T-helper 1 cell (primary cell): ENCODE measurements at places on chromosomes 7 and 10.

DNA sequence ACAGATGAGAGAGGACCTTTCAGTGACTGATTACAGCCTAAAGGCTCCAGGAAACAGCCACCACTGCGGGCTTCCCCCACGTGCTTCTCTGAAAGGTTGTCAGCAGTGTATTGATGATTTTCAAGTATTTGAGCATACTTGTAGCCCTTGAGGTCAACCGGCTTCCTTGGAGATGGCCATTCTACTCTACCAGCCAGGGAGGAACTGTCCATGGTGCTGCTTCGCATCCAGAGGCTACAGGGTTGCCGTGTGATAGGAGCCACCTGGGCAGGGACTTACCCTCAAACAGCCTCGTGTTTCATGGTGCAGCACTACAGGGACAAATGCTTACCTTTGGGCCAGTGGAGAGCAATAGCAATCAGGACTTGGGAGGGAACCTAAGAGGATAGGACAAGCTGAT, 179.5 kb downstream of the DPP6 start:
- DNase-seq = no peak

GRCh38 chr10:77448226-77448625, 189.4 kb downstream of the KCNMA1 start:
- no peak for DNase-seq

GRCh38 chr10:92175164-92175563, 115.7 kb downstream of the CPEB3 start:
- no peak for DNase-seq

GRCh38 chr7:71710442-71710841, 578.5 kb downstream of the GALNT17 start:
- DNase-seq = no peak

DNA sequence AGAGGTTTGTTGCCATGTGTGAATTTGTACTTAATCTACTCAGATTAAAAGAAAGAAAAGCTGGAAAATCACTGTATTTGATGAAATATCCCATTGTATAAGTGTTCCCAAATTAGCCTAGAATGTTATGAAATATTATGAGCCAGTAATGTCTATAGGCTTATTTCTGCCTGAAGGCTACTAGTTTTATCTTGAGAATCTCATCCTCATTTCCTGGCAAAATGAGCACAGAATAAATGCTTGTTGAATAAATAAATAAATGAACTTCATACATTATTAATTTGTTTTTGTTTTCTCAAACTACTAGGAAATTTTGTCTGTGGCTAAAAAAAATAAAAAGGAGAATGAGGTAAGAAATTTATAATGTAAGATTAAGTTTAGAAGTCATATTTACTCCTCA, 25.5 kb downstream of the HELLS start:
- no peak for DNase-seq

GRCh38 chr10:97135464-97135863, 50.3 kb downstream of the SLIT1 start:
- no peak for DNase-seq

GRCh38 chr10:117391436-117392205, 16.4 kb upstream of the PDZD8 start:
- DNase-seq = no peak

DNA sequence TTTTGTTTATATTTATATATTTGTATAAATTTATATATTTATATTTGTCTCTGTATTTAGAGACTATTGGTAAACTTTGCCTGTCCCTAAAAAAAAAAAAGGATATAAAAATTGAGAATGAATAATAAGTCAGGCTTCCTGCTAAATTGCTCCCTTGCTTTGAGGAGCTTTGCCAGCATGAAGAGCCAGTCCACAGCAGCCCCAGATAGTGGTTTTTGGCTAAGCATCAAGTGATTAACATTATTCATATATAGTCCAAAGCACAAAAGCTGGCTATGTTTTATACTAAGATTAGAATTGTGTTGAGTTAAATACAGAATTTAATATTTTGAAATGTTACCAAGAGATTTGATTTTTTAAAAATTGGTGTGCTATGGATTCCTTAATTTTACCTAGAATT, 264.9 kb upstream of the FERD3L start:
- DNase-seq = no peak

DNA sequence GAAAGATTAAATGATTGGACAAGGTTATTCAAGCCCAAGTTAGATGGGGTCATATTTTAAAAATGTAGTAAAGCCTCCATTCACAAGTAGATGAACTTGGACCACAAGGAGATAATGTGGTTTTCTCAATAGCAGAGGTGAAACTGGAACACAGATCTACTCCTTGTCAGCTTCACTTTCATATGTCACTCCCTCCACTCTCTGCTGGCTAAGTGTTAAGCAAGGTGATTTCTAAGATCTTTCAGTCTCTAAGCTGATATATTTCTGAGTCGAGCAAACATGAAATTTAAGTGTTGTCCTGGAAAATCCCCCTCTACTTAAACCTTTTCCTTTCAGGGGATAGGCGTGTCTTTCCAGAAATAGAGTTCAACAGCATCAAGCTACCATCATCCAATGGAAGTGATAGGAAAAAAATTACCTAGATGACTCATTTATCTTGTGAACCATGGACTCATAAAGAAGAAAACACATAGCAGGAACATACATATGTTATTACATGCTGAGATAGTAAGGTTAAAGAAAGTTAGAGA, 275.0 kb downstream of the PTEN start:
- DNase-seq = no peak

- DNase-seq = peak; percentile 17
Observed at GRCh38 chr10:15370212-15370855, 755 bp downstream of the FAM171A1 start.

- no peak for DNase-seq
Observed at GRCh38 chr10:4850397-4850796, 24.4 kb downstream of the AKR1E2 start.

DNA sequence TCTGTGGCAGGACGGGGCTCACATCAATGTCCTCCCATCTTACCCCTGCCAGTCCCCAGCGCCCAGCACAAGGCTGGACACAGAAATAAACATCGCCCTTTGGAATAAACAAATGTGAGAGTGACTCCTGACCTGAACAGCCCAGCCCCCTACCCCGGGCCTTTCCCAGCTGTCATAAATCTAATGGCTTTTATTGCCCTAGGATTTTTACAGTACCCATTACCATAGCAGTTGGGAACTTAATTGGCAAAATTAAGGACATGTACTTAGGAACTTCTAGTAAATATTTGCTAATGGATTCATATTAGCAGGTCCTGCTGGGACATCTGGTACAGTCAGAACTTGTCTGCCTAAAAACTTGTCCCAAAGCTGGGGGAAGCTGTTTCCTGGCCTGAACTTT, 76.6 kb downstream of the GLRX3 start:
- no peak for DNase-seq

DNA sequence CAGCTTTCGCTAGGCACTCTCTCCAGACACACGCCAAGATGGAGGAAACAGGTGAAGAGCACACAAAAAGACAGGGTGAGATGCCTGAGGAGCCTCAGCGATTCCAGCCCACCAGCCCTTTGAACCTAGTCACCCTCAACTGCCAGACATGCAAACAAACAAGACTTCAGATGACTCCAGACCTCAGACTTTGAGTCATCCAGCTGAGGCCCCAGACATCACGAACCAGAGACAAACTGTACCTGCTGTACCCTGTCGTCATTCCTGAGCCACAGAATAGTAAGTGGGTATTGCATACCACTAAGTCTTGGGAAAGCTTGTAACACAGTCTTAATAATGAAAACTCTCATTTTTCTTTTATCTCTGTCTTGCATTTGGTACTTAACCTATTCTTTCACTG, 126.6 kb upstream of the LSM8 start:
- no peak for DNase-seq

DNA sequence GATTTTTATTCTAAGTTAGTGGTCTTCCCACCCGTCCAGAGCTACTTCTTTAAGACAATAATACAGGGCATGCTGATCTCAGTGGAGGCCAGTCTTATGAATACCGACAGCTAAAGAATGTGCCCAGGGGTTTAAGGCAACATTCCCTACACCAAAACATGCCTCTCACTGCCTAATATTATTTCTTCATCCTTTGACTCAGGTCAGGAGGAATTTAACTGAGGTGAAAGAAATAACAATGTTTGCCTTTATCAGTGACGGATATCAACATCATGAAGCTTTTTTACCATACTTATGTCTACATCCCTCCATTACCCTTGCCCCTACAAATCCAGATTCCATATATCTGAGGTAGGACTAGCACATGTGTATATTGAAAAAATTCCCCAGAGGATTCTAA, 33.3 kb upstream of the TES start:
- DNase-seq = no peak
